SK-N-DZ (cell line): ENCODE measurements at places on chromosomes 7 and 10.

DNA sequence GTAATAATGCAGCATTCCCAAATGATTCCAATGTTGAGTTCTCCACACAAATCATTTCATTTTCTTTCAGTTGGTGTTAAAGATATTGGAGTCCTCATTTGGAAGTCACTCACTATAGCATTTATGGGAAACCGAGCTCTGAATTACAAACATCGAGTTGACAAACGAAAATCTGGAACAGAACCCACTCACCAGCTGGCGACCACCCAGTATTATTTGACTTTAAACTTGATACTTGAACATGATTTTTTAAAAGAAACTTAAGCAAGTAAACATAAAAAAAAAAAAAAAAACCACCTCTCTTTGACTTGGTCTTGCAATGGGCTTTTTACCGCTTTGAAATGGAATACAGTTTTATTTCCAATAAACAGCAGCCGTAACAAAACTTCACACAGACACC, 576.6 kb upstream of the C7orf33 start:
- no peak for DNase-seq

DNA sequence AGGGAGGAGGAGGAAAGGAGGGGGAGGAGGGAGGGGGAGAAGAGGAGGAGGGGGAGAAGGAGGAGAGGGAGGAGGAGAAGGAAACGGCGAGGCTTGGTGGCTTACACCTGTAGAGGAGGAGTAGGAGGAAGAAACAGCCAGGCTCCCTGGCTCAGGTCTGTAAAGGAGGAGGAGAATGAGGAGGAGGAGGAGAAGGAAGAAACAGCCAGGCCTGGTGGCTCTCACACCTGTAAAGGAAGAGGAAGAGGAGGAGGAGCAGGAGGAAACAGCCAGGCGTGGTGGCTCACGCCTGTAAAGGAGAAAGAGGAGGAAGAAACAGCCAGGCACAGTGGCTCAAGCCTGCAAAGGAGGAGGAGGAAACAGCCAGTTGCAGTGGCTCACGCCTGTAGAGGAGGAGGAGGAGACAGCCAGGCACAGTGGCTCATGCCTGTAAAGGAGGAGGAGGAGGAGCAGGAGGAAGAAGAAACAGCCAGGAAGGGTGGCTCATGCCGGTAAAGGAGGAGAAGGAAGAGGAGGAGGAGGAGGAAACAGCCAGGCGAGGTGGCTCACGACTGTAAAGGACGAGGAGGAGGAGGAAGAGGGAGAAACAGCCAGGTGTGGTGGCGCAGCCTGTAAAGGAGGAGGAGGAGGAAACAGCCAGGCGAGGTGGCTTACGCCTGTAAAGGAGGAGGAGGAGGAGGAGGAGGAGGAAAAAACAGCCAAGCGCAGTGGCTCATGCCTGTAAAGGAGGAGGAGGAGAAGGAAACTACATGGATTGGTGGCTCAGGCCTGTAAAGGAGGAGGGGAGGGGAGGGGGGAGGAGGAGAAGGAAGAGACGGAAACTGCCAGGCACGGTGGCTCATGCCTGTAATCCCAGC, 14.9 kb upstream of the CRCP start:
- peak; percentile 87 for DNase-seq

- no peak for DNase-seq
Observed at GRCh38 chr7:139777133-139777891, 486 bp downstream of the HIPK2 start.

- no peak for DNase-seq
Observed at GRCh38 chr7:45595809-45596664, 21.9 kb downstream of the ADCY1 start.

DNA sequence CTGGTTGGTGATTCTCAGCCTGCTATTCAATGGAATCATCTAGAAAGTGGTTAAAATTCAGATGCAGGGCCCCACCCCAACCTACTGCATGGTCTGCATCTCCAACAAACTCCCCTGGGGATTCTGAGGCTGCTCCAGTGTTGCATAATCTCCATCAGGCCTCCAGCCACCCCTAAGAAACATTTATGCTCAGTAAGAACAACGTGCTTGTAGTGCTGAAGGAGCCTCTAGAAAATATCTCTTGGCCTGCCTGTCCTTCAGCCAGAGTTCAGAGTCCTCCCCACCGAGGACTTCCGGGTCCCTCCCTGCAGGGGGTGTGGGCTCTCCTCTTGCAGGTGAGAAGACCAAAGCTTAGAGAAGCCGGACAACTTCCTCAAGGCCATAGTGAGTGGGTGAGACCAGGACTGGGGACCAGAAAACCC, 159.8 kb downstream of the SH3PXD2A start:
- no peak for DNase-seq

GRCh38 chr10:75877877-75878276, 446.5 kb downstream of the LRMDA start:
- no peak for DNase-seq

GRCh38 chr10:13105184-13105583, 5.2 kb downstream of the OPTN start:
- DNase-seq, result no peak

GRCh38 chr10:60175441-60175971, 214.2 kb downstream of the ANK3 start:
- DNase-seq, result peak; percentile 6

DNA sequence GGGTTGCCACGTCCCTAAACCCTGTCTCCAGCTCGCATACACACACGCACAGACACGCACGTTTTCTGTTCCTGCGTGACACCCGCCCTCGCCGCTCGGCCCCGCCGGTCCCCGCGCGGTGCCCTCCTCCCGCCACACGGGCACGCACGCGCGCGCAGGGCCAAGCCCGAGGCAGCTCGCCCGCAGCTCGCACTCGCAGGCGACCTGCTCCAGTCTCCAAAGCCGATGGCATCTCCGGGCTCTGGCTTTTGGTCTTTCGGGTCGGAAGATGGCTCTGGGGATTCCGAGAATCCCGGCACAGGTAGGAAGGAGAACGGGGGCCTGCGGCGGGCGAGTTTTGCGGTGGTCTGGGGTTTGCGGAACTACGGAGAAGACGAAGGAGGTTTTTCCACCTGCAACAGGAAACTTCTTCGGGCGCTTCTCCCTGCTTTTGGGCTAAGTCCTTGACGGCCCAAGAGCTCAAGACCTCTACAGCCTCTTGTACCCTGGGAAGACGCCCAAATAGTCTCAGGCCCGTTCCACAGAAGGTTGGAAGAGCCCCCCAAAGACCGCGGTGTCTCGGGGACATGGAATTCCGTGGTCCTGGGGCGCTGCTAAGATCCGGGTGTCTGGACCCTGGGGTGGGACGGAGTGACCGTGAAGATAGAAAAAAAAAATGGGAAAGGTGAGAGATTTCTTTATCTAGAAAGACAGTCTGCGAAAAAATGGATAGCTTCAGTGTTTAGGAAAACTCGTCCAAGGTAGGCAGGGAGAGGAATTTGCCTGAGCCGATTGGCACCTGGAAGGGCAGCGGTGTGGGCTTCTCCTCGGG, at the start of gene GAD2:
Gene GAD2 (plus strand): TSS at position 190 of the 811 bp plus-strand sequence. CDS start 36 bp downstream, at position 226.
- DNase-seq, result no peak

GRCh38 chr7:12373580-12374263, 29.9 kb downstream of the VWDE start:
- DNase-seq, result no peak

DNA sequence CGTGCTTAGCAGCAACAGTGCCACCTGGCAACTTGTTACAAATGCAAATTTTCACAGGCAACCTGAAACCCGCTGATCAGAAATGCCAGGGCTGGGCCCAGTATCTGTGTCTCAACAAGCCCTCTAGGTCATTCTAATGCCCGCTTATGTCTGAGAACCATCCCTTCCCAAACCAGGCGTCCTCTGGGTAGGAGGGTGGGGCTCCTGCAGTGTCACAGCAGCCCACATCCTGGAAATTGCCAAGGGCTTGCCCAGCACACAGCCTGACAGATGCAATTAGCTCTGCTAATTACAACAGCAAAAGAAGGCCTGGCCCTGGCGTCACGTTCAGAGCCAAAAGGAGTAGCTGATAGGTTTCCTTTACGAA, 15.9 kb downstream of the ITPRIP start:
- no peak for DNase-seq

DNA sequence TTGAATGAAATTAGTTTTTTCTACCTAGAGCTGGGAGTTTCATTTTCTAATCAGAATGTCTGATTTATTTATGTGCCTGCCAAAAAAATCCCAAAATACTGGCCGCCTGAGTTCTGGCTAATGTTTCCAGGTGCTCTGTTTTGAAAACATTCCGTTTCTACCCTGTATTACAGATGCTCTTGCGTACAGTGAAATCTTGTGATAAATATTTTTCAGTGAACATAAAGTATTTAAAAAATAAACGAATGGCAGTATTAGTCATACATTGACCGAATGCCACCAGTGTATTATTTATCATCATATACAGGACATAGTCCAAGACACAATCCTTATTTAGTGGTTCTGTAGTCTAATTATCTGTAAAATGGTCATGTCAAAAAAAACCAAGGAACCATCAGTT, 102.8 kb downstream of the KAT6B start:
- no peak for DNase-seq

- DNase-seq, result no peak
Observed at GRCh38 chr10:133025558-133026090, 62.1 kb upstream of the ADGRA1 start.

GRCh38 chr10:62582804-62583208, 208.6 kb downstream of the ZNF365 start:
- DNase-seq, result no peak
